ENCODE measurements at places on chromosomes 16 and 17.

- DNase-seq, result no peak
Observed at GRCh38 chr16:82784573-82784968, 157.8 kb downstream of the CDH13 start.

- peak; percentile 45 for DNase-seq
Observed at GRCh38 chr16:8867932-8868415, 832 bp downstream of the CARHSP1 start.

- DNase-seq, result no peak
Observed at GRCh38 chr16:51532551-51532950, 381.5 kb upstream of the SALL1 start.

- no peak for DNase-seq
Observed at GRCh38 chr16:20740007-20740883, 1.4 kb downstream of the THUMPD1 start.

GRCh38 chr16:89602273-89602951, 11.0 kb upstream of the DPEP1 start:
- no peak for DNase-seq

DNA sequence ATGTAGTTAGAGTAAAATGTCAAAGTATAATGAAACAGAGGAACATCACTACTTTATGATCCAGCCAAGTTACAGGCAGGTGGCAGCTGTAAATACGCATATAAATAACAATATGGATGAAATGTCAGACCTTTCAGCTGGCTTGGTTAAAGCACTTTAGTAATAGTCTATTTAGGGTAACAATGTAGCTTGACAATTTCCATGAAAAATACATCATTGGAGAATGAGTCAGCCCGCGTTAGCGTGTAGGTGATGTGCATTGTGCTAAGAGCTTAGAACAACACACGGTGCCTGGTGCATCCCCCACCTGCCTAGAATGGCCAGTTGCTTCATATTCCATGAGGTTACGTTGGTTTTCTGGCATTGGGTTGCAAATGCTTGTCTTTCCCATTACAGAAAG, 119.4 kb downstream of the RBFOX1 start:
- DNase-seq, result no peak

DNA sequence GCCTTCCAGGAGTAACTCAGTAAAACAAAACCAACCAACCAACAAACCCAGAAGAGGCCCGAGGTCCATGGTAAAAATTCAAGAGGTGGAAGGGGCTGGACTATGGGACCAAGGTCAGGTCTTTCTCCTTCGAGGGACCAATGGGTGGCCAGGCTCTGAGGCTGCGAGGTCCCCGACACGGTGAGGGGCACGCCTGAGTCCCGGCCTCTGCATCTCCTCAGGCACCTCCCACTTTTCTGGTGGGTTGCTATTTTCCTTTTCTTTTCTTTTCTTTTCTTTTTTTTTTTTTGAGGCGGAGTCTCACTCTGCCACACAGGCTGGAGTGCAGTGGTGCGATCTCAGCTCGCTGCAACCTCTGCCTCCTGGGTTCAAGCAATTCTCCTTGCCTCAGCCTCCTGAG, 18.0 kb downstream of the CD7 start:
- no peak for DNase-seq

- no peak for DNase-seq
Observed at GRCh38 chr17:44773140-44773539, 14.4 kb downstream of the ADAM11 start.

GRCh38 chr17:57488856-57489255, 232.5 kb downstream of the MSI2 start:
- DNase-seq, result no peak

- no peak for DNase-seq
Observed at GRCh38 chr17:64683796-64684195, 21.7 kb upstream of the SMURF2 start.

DNA sequence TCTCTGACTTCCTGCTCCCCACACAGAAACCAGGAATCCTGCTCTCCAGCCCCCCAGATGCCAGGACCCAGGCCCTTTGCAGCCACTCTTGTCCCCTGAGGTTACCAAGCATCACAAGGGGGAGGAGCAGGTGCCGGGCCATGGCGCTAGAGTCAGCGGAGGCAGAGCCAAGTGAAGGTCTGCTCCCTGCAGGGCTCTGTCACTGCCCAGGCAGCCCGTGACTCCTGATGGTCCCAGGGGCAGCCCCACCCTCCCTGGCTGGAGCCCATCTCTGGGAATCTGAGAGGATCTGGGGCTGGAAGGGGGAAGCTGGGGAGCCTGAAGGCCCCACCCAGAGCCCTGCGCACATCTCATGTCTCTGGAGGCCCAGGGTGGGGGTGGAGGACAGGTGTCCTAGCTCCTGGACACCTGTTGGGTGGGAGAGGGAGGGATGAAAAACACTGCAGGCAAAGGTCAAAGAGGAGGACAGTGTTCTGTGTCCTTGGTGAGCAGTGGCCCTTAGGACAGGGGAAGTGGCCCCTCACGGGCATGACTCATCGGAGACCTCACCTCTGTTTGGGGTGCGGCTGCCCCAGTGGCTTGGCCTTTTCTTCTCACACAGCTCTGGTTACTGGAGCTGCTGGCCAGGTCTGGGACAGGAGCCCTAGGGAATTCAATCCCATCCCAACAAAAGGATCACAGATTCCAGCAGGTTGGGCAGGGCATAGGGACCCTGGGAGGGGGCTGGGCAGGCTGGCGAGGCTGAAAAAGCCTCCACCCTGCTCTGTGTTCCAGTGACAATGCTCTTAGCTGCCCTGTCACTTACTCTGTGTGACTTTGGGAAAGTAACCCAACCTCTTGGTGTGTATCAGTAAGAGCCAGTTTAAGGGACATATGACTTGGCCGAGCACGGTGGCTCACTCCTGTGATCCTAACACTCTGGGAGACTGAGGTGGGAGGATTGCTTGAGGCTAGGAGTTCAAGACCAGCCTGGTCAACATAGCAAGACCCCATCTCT, at the start of gene PRSS36:
Gene PRSS36, minus strand, starts transcription at position 173 of the 997 bp plus-strand sequence. Its CDS starts 31 bp downstream, at position 142.
- DNase-seq, result no peak

DNA sequence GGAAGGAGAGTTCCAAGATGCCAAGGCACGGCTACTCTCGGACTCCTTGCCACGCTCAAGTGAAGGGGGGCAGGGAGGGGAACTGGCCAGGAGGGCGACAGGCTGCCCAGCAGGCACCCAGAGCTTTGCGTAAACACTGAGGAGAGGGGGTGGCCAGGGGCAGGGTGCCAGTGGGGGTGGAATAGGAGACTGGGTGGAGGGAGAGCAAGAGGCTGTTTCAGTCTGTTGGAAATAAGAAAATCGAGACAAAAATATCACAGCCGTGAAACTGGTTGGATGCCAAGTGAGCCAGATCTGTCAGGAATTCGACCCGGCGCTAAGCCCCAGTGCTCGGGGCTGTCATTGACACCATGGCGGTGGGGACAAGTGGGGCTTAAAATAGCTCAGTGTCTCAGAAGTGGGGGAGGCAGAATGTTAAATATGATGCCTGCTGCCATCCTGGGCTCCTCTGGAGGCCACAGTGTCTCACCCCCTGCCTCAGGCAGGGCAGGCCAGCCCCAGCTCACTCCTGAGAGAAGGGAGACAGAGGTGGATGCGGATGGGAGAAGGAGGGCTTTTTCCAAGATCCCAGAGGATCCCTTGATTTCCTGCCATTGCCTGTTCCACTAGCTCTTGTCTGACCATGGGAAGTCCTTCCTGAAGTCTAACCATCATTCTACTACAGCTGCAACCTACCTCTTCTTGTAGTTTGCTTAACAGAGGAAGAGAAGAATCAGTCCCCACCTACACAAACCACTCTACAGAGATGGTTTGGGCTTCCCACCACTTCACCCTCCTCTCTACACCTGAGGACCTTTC, 9.5 kb downstream of the PNMT start:
- DNase-seq, result no peak

- DNase-seq, result no peak
Observed at GRCh38 chr17:73586275-73586832, 57.9 kb downstream of the SDK2 start.

- DNase-seq, result no peak
Observed at GRCh38 chr17:9880582-9880999, 24.5 kb downstream of the RCVRN start.

- no peak for DNase-seq
Observed at GRCh38 chr16:74740795-74741304, 33.8 kb downstream of the FA2H start.

- no peak for DNase-seq
Observed at GRCh38 chr16:89564476-89565255, 4.2 kb downstream of the RPL13 start.

- no peak for DNase-seq
Observed at GRCh38 chr17:57679356-57679755, 65.7 kb downstream of the CCDC182 start.

DNA sequence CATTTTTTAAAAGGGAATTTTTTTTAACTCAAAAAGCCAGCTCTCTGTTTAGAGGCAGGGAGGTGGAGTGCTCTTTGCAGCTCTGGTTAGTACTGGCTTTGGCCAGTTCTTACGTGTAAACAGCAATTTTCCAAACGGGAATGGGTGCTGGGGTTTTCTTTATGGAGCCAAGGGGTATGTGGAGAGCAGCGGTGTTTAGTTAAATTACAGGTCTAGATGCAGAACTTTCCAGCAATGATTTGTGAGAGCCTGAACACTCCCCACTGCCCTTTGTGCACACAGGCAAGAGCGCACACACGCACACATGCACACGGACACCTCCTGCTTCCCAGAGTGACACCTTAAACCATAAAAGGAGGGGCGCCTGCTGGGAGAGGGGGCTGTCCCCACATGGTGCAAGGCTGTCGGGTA, 140.2 kb downstream of the MSI2 start:
- DNase-seq, result no peak

- DNase-seq, result no peak
Observed at GRCh38 chr17:49012769-49013255, 15.6 kb downstream of the IGF2BP1 start.

GRCh38 chr16:84119368-84119767, 2.6 kb upstream of the MBTPS1 start:
- no peak for DNase-seq

DNA sequence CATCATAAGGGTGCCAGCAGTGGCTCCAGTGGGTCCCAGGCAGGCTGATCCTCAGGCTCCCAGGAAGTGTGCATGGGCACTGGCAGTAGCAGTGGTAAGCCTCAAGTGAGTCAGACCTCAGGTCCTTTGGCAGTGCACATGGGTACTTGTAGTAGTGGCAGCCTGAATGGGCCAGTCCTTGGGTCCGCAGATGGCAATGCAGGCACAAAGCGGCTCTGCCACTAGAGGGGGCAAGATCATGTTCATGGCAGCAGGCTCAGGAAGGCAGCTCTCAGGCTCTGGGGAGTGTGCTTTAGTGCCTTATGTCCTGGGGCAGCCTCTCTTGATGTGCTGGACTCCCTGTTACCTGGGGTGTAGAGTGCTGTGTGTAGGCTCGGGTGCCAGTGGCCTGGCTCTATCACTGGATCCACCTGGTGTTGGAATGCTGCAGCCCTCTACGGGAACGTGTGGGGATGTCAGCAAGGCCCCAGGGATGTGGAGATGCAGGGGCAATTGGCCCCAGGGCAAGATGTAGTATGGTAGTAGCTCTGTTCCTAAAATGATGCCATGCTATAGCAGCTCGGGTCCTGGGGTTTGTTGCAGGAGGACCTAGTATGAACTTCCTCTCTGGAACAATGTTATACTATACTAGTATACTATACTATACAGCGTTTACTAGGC, 11.0 kb downstream of the ACSM3 start:
- peak; percentile 13 for DNase-seq

DNA sequence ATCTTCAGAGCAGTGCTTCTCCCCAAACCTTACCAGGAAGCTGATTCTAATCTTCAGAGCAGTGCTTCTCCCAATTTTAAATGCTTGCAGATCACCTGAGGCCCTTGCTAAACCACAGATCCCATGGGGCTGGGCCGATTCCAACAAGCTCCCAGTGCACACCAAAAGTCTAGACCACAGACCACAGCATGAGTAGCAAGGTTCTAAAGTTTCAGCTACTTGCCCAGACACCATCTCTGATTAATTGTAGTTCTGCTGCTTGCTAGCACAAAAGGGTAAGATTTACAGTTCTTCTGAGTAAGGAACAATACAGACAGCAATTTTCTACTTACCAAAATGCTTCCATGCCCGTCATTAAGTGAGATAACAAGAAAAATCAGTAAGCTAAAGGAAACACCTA, 12.2 kb downstream of the CLEC3A start:
- no peak for DNase-seq

DNA sequence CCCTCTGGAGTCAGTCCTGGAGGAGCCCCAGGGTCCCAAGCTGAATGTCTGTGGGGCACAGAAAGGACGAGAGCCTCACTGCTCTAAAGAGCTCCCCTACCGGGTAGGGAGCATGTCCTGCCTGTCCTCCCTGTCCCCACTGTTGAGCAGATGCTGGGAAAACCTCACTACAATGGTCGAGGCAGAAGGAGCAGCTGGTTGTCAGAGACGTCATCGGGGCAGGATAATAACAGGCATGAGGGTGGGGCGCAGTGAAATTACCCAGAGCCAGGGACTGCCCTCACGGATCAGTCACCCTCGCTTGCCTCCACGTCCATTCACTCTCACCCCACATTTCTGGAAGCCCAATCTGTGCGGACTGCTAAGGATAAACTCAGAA, 538 bp downstream of the TM4SF5 start:
- DNase-seq, result no peak

DNA sequence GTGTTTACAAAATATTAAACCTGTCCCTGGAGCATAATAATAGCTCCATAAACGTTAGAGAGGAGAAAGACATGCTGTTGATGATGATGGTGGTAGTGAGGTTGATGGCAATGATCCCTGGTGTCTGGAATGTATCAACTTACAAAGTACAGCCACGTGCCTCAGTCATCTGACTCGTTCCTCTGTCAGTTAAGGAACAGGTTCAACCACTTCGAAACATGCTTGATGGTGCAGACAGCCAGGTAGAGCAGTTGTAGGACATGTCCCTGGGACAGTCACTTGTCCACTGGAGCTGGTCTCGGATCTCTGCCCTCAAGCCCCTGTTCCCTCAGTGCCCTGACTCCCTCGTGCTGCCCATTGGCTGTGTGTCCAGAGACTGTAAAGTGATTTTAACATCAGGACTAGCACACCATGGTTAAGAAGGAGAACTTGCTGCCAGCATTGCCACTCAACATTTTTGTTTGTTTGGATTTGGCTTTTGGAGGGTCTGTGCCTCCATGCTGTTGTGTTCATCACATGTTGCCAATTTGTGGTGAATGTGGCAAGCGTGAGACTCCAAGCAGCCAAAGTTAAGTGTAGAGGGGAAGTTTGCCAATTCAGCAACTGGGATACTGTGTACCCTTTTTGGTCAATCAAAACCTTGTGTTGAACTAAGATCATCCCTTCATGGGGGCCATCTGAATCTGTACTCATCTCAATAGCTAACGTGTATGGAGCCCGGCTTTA, 16.3 kb upstream of the SALL1 start:
- no peak for DNase-seq

All from T-helper 1 cell (primary cell).